ENCODE measurements at places on chromosomes 16 and 17.

- no peak for DNase-seq
Observed at GRCh38 chr16:10871157-10871991, 5.6 kb upstream of the CIITA start.

DNA sequence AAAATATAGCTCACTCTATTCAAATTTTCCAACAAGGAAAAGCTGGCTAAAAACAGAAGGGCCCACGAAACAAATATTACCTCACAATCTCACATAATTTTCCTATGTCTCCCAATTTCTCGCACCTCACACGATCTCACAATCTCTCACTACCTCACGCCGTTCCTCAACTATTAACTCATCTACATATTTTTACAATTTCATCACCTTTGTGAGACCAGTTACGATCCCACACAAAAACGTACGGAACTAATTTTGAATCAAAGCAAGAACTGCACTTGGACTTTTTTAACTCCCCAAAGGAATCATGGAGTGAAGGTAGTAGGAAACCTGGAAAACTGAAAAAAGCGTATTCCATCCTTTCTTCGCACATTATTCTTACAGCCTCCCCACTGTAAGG, 1.1 kb downstream of the CBX1 start:
- DNase-seq: no peak

DNA sequence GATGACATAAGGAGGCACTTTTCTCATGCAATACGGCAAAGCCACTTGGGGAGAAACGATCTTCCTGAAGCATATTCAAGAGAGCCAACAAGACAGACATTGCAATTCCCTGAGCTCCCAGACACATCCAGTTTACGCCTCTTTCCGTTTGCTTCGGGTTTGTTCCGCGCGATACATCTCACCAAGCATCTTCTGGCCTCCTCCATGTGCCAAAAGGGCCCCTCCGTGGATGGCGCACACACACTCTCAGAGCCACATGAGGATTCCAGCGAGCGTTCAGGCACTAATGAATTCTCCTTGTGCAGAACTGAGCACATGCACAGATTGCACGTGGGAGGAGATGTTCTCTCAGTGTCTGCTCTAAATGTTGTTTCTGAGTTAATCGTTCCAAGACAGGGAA, 146.7 kb upstream of the SHISA6 start:
- DNase-seq: no peak

- no peak for DNase-seq
Observed at GRCh38 chr16:64870859-64871258, 251.0 kb downstream of the CDH11 start.

DNA sequence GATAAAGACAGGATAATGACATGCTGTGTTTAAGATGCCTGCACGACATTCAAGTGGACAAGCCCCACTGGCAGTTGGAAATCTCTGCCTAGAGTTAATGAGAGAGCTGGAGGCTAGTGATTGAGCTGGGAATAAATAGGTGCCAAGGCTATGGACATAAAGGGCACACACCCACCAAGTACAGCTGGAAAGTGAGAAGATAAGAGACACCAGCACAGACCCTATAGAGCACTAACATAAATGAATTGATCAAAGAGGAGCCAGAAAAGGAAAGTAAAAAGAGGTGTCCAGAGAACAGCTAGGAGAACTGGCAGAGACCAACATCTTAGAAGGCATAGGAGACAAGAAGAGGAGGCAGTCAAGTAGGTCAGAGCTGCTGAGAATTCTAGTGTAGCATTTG, 101.2 kb downstream of the YPEL2 start:
- no peak for DNase-seq

- DNase-seq: peak; percentile 42
Observed at GRCh38 chr17:78933959-78934568, 8.9 kb upstream of the TIMP2 start.

- DNase-seq: no peak
Observed at GRCh38 chr17:60610473-60610872, 10.5 kb downstream of the PPM1D start.

DNA sequence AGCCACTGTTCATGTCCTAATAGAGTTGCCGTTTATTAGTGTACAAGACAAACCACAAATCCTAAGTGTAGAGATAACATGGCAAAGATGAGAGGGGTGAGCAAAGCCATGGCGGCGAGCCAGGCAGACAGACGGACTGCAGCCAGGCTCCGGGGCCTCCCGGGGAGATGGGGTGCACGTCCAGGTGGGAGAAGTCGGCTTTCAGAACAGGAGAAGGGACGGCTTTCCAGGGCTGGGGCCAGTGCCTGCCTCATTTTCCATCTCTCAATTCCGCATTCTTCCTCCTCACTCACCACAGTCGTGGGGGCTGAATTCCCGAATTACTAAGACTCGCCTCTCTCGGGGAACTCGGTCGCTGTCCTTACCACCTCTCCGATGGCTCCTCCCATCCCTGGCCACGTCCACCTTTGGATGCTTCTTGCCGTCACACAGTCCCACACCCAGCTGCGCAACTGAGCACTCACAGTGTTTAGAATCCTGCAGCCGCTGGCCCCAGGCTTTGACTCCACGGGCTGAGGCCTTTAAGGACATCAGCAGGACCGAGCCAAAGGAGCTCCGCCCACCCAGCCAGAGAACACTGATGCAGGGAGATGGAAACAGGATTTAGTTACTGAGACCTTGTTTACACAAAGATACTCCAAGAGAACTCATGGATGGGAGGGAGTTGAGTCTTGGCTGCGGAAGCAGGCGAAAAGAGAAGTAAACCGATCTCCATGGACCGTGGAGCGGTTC, 59.7 kb downstream of the RNF112 start:
- DNase-seq: peak; percentile 72

DNA sequence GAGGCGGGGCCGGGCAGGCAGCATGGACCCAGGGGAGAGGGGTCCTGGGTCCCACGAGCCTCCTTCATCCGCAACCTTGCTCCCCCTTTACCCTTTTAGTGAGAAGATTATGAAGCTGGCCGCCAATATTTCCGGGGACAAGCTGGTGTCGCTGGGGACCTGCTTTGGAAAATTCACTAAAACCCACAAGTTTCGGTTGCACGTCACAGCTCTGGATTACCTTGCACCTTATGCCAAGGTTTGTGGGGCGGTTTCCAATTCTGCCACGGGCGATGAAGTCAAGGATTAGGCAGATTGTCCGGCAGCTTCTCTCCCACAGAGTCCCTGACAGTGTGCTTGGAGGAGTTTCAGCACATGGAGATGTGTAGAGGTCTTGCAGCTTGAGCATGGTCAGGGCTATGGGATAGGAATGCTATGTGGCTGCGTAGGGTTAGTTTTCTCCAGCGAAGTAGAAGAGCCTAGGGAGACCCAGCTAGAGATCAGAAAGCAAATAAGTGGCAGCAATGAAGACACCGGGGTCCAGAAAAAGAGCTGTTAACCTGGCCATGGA, 598 bp downstream of the NIP7 start:
- no peak for DNase-seq

DNA sequence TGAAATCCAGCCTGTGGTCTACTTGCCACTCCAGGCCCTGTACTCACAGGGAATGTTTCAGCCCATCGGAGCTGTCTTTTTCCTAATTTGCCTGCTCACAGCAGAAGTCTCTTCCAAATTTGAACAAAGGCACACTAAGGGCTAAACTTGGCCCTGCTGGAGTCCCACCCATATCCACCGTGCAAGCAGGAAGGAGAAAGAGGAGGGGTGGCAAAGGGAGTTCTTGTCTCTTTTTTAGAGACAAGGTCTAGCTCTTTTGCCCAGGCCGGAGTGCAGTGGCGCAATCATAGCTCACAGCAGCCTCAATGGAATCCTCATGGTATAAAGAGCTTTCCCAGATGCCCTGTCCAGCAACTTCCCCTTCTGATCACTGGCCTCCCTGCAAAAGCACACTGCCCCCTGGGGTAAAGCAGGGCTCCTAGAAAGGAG, 2.7 kb upstream of the PRM1 start:
- DNase-seq: no peak

- DNase-seq: no peak
Observed at GRCh38 chr16:56974549-56975300, 13.0 kb downstream of the CETP start.

GRCh38 chr16:85259832-85260167, 147.5 kb upstream of the CIBAR2 start:
- no peak for DNase-seq

GRCh38 chr17:49434821-49435670, 20.4 kb upstream of the PHB1 start:
- DNase-seq: no peak

DNA sequence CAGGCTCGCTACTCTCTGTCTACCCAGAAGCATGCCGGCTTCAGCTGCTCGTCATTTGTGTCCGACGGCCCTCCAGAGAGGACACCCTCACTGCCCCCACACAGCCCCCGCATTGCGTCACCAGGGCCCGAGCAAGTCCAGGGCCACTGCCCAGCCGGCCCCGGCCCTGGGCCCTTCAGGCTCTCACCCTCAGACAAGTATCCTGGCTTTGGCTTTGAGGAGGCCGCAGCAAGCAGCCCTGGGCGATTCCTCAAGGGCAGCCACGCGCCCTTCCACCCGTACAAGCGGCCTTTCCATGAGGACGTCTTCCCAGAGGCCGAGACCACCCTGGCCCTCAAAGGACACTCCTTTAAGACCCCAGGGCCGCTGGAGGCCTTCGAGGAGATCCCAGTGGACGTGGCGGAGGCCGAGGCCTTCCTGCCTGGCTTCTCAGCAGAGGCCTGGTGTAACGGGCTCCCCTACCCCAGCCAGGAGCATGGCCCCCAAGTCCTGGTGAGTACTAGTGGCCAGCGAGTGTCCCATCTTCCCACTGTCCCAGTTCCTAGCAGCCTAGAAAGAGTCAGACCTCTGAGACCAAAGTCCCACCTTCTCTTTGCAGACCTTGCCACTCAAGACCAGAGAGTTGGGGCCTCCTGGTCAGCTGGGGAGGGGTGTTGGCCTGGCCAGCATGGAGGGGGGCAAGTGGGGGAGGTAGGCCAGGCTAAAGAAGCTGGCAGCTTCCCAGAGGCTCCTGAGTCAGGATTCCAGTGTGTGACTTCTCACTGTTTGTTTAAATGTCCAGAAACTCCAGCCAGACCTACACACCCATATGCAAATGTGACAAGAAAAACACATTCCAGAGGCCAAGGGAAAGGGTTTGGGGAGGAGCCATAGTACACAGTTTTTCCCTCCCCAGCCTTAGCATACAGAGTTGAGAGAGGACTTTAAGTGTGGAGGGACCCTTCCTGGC, 18.6 kb downstream of the FOXN1 start:
- no peak for DNase-seq

DNA sequence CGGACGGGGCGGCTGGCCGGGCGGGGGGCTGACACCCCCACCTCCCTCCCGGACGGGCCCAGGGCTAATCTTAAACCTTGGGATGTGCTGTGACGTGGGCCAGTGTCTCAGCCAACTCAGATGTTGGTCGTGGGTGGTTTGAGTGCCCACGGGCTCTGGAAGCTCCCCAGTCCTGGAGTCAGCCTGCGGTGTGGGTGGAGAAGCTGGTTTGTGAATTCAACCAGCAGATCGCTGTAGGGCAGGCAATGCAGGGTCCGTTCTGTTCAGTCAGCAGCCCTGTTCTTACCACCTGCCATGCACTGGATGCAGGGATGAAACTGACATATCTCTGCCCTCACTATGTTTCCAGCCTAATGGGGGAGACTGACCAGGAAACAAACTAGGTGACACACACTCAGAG, 8.0 kb upstream of the ZNF500 start:
- DNase-seq: no peak

- no peak for DNase-seq
Observed at GRCh38 chr16:57381791-57382534, 9.7 kb downstream of the CX3CL1 start.

DNA sequence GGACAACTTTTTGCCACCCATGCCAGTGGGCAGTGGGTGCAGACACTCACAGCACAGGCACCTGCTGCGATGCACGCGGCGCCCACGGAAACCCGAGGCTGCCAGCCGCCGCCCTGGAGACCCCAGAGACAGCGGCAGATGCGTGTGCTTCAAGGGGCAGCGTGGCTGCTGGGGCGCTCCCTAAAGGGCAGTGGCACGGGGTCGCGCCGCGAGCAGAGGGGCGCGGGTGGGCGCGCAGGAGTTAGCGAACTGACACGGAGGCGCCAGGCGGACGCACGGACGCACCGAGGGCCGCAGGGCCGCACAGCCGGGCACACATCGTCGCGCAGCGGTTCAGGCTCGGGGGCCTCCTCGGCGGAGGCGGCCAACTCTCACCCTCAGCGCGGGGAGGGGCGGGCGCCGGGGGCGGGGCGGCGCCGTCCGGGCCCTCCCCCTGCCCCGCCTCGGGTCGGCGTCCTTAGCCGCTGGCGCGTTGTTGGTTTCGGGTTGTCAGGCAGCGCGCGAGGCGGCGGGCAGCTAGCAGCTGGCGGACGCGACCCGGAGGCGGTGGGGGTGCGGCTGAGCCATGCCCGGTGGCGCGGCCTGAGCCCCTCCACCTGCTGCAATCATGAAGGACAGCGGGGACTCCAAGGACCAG, at the start of gene KIF19:
Gene KIF19 (plus strand): TSS at position 484 of the 637 bp plus-strand sequence. CDS start 124 bp downstream, at position 608.
- no peak for DNase-seq

DNA sequence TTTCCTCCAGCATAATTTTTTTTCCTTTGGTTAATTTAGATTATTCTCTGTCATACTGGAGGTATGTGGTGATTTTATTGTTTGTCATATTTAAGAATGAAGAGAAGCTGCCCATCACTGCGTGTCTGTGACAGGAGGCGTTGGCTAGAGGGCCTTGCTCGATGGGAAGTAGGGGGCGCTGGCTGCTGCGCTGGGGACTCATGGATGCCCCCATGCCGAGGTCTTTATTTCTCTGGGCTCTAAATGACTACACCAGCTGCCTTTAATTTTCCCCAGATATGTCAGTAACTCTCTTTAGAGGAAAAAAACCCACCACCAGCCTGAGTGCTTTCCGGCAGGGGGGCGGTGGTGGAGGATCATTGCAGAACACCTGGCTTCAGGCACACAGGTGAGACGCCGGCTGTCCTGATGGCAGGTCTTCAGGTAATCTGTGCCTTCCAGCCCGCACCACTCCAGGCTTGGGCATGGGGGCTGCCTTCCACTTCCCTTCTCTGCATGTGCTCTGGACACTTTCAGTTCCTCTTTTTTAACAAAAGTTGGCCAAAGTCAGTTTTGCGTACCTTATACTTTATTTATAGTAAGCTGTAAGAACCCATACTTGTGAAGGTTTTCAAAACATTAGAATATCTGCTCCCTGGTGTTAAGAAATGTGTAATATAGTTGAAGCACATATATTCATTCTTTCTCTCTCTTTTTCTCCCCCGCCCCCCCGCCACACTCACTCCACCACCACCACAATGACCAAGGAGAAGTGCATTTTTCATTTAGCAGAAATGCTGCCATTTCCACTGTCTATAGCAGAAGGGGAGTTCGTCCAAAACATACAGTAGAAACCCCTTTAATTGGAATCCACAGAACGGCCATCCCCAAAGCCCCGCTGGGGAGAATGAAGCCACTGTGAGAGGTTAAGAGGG, 192.7 kb downstream of the RPTOR start:
- DNase-seq: no peak

DNA sequence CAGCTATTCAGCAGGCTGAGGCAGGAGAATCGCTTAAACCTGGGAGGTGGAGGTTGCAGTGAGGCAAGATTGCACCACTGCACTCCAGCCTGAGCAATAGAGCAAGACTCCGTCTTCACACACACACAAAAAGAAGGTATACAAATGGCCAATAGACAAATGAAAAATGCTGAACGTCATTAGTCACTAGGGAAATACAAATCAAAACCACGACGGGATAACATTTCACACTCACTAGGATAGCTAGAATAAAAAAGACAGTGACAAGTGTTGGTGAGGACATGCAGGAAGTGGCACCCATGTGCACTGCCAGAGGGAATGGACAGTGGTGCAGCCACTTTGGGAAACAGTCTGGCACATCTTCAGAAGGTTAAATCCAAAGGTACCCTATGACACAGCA, 172.9 kb downstream of the FTO start:
- DNase-seq: no peak

- no peak for DNase-seq
Observed at GRCh38 chr16:56019274-56019673, 144.1 kb upstream of the CES5A start.
